ENCODE measurements at places on chromosomes 12 and 14. TPM values are rescaled to one million over a fixed set of nuclear protein-coding genes. Genes with fewer than 3 reads are reported as not detected.

DNA sequence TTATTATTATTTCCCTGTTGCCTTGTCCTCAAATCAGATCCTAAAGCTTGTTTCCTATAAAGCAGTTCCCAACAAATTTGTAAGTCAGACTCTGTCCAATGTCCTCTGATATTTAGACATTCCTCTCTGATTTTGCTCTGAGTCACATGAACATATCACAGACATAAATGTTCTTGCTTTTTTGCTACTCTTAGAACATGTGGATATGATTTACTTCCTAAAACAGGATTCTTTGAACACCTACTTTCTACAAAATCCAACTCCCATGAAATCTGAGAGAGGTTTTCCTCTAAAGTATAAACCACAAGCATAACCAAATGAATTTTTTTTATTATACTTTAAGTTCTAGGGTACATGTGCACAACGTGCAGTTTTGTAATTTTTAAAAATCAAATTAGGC, 181.3 kb upstream of the SLC38A2 start:
- no peaks in the 10 kb centered on the region for H3K27me3 ChIP-seq
- H3K36me3 ChIP-seq = no peaks in the 10 kb centered on the region
- DNase-seq = peak; percentile 40
- peak overlapping the region; percentile 99 for H3K27ac ChIP-seq
- no peak overlapping the region for H3K4me3 ChIP-seq

- no peak for DNase-seq
- H3K36me3 ChIP-seq = no peaks in the 10 kb centered on the region
- no peak overlapping the region for H3K27ac ChIP-seq
- peaks cover 2% of the 10 kb centered on the region for H3K27me3 ChIP-seq
- no peaks in the 10 kb centered on the region for H3K4me1 ChIP-seq
These were observed 67.0 kb downstream of the SDR9C7 start for GRCh38 chr12:56867216-56867615.

DNA sequence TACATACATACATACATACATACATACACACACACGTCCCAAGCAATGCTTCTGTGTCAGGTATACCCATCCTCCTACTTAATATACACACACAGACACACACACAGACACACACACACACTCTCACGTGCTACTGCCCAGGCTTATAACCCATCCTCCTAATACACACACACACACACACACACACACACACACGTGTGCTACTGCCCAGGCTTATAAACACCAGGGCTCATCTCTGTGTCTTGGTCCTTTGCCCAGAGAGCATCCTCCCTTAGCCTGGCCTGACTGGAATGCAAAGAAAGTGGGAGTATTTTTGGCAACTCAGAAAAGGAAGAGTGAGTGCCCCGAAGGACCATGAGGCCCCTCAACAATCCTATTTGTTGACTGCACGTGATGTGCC, 129.0 kb downstream of the RBM19 start:
- H3K27me3 ChIP-seq = no peaks in the 10 kb centered on the region
- no peaks in the 10 kb centered on the region for H3K36me3 ChIP-seq
- H3K4me1 ChIP-seq = no peaks in the 10 kb centered on the region
- no peak overlapping the region for H3K4me3 ChIP-seq

- H3K36me3 ChIP-seq = peaks cover 46% of the 10 kb centered on the region
- H3K4me1 ChIP-seq = peaks cover 5% of the 10 kb centered on the region
- no peak overlapping the region for H3K27ac ChIP-seq
- no peak overlapping the region for H3K4me3 ChIP-seq
- peak; percentile 66 for DNase-seq
These were observed 69.9 kb downstream of the RAD52 start for GRCh38 chr12:879641-880040.

DNA sequence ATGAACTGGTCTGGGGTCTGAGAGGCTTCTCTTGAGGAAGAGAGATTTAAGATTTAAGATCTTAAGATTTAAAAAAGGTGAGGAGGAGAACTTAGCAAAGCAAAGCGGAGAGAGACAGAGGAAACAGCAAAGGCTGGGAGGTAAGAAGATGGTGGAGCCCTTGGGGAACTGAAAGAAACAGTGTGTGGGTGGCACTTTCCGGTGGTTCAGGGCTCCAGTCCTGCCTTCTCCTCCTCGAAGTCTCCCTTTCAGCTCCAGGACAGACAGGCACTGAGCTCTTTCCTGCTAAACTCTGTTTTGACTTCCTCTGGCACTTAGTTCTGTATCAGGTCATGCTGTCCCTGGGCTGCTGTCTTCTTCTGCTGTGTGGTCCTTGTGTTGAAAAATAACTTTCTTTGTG, 298.7 kb upstream of the SRRM4 start:
- no peaks in the 10 kb centered on the region for H3K4me1 ChIP-seq
- H3K36me3 ChIP-seq = no peaks in the 10 kb centered on the region
- H3K27ac ChIP-seq = no peak overlapping the region
- H3K27me3 ChIP-seq = no peaks in the 10 kb centered on the region
- no peak for DNase-seq

LPAR5 gene
- total RNA-seq = 0.89 TPM

DNA sequence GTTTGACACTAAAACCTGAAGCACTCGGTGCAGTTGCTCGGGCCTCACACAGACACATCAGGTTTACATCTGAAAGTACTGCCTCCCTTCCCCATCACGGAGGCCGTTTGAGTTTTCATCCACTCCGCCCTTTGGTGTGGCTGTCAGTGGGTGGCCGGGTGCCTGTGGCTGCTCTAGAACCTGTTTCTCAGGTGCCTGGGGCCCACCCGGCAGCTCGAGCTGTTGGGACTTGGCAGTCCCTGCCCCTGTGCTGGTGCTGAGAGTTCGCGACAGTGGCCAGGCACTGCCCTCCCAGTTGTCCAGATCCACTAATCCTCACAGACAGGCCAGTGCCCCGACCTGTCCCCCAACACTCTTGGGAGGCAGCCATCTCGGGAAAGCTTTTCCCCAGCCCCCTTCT, 22.4 kb downstream of the XRCC3 start:
- peaks cover 31% of the 10 kb centered on the region for H3K36me3 ChIP-seq
- H3K27me3 ChIP-seq = no peaks in the 10 kb centered on the region
- H3K4me3 ChIP-seq = no peak overlapping the region

ITGB7 gene
- total RNA-seq = 1.3 TPM

GRCh38 chr12:96437171-96437445, 36.9 kb upstream of the CDK17 start:
- H3K36me3 ChIP-seq = no peaks in the 10 kb centered on the region
- H3K27ac ChIP-seq = no peak overlapping the region
- DNase-seq = no peak
- H3K27me3 ChIP-seq = no peaks in the 10 kb centered on the region

TUNAR gene
- total RNA-seq = 0.50 TPM

TSPAN19 gene
- total RNA-seq = not detected

- DNase-seq = no peak
- no peaks in the 10 kb centered on the region for H3K36me3 ChIP-seq
- no peak overlapping the region for H3K4me3 ChIP-seq
- H3K27ac ChIP-seq = no peak overlapping the region
- peaks cover 7% of the 10 kb centered on the region for H3K4me1 ChIP-seq
- no peaks in the 10 kb centered on the region for H3K27me3 ChIP-seq
These were observed 343.2 kb downstream of the ZFP36L1 start for GRCh38 chr14:68449561-68450181.

GRCh38 chr14:24329736-24330135, 5.1 kb downstream of the ADCY4 start:
- peaks cover 16% of the 10 kb centered on the region for H3K4me1 ChIP-seq
- no peak overlapping the region for H3K4me3 ChIP-seq
- DNase-seq = no peak

CAPZA3 gene
- total RNA-seq = not detected

DNA sequence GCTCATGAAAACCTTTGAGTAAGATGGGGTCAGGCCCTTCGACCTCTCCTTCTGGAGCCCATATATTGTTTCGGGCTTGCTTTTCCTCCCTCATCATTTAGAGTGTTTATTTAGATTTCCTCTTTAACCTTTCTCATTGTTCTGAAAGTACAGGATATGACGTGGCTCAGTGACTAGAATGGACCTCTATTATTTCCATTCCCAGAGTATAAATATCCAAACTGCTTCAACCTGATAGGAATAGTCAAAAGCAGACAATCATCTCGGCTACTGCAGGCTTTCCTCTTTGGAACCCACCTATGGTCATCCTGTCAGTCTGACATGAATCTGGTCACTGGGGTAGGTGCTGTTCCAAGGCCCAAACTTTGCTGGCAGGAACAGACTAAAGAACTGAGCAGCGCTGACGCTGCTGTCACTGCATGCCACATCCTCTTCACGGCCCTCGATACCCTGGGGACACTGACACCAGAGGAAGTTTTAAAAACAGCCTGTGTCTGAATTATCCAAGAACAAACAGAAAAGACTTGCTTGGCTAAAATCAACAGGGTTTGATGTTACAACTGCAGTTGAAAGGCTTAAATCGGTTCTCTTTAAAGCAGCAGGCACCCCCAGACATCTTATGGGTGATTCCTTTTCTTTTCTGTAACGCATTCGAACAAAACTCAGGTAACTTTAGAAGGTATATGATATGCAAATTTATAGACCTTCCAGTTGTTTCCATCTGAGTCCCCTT, 5.0 kb upstream of the DDX47 start:
- H3K27ac ChIP-seq = peak overlapping the region; percentile 90
- no peak for DNase-seq
- H3K4me1 ChIP-seq = peaks cover 36% of the 10 kb centered on the region

SLC25A47 gene
- total RNA-seq = not detected

- H3K27ac ChIP-seq = peak overlapping the region; percentile 82
- peaks cover 14% of the 10 kb centered on the region for H3K36me3 ChIP-seq
- no peaks in the 10 kb centered on the region for H3K27me3 ChIP-seq
- H3K4me1 ChIP-seq = peaks cover 42% of the 10 kb centered on the region
These were observed 15.0 kb downstream of the CSRP2 start for GRCh38 chr12:76863837-76864236.

GRCh38 chr12:84757978-84758377, 154.6 kb downstream of the SLC6A15 start:
- DNase-seq = peak; percentile 59
- H3K4me1 ChIP-seq = peaks cover 1% of the 10 kb centered on the region
- H3K27ac ChIP-seq = no peak overlapping the region
- H3K27me3 ChIP-seq = no peaks in the 10 kb centered on the region

GRCh38 chr12:79452906-79453305, 237.9 kb downstream of the PAWR start:
- H3K36me3 ChIP-seq = no peaks in the 10 kb centered on the region
- no peak overlapping the region for H3K4me3 ChIP-seq
- no peak for DNase-seq
- no peaks in the 10 kb centered on the region for H3K27me3 ChIP-seq
- peaks cover 26% of the 10 kb centered on the region for H3K4me1 ChIP-seq

KRT75 gene
- total RNA-seq = not detected

GRCh38 chr12:70691018-70691672, 53.9 kb upstream of the PTPRB start:
- no peak overlapping the region for H3K4me3 ChIP-seq
- H3K4me1 ChIP-seq = peaks cover 10% of the 10 kb centered on the region
- no peaks in the 10 kb centered on the region for H3K36me3 ChIP-seq
- no peaks in the 10 kb centered on the region for H3K27me3 ChIP-seq
- peak; percentile 89 for DNase-seq
- H3K27ac ChIP-seq = peak overlapping the region; percentile 47

DNA sequence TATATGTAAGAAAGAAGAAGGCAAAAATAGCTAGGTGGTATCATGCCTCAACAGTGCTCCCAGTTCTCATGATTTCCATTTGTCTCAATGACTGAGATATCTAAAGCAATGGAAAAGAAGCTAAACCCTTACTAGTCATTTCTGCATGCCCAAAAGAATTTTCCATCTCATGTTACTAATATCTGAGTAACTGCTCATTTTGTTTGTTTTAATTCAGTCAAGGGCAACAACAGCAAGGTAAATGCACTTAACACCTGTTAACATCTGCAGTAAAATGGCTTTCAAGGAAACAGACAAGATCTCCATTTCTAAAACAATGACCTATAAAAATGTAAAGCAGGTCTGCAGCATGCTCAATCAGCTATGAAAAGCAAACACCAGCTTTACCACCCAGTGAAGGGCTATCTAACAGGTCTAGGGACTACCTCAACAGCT, 19.4 kb upstream of the SELPLG start:
- no peak overlapping the region for H3K4me3 ChIP-seq
- H3K36me3 ChIP-seq = peaks cover 61% of the 10 kb centered on the region
- H3K27me3 ChIP-seq = no peaks in the 10 kb centered on the region

GRCh38 chr14:31122921-31123320, 84.7 kb downstream of the HECTD1 start:
- H3K27ac ChIP-seq = no peak overlapping the region
- peaks cover 44% of the 10 kb centered on the region for H3K36me3 ChIP-seq
- no peak for DNase-seq
- H3K4me1 ChIP-seq = no peaks in the 10 kb centered on the region
- no peaks in the 10 kb centered on the region for H3K27me3 ChIP-seq
- no peak overlapping the region for H3K4me3 ChIP-seq

DNA sequence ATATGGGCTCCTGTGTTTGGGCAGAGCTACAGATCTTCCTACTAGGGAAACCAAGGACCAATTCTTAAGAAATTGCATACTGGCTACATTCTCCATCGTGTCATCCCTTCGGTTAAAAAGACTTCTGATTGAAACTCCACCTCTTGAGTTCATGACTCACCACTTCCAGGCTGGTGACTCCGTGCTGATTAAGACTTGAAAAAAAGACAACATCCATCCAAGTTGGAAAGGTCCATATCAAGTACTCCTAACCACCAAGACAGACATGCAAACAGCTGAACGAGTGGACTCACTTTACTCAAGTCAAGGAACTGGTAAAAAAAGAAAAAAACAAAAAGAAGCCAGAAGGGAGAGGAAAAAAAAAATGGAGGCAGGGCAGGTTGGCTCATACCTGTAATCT, 63.4 kb downstream of the APOBEC1 start:
- no peak overlapping the region for H3K4me3 ChIP-seq
- no peaks in the 10 kb centered on the region for H3K4me1 ChIP-seq
- no peak overlapping the region for H3K27ac ChIP-seq
- no peak for DNase-seq
- no peaks in the 10 kb centered on the region for H3K36me3 ChIP-seq

DNA sequence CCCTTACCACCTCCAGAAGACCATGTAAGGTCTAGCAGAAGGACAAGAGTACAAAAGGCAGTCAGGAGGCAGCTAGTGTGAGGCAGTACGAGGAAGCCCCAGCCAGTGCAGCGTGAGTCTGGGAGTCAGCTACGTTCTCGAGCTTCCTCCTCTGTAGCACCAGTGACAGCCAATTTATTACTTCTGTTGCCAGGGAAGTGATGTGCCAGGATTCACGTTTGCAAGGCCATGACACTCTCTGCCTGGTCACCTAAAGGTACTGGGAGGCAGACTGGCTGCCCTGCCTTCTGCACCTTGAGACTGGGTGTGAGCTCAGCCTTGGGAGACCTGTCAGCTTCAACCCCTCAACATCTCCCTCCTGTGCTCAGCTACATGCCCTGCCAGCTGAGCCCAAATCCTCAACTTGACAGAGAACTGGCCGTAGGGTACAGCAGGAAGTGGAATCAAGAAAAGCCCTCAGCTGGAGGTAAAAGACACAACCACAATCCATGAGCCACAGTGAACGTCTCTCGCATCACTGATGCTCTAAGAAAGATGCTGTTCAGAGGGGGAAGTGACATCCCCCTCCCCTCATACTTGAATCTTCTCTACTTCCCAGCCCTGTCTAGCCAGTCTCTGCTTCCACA, 182.5 kb upstream of the RGS6 start:
- H3K4me1 ChIP-seq = peaks cover 6% of the 10 kb centered on the region
- no peaks in the 10 kb centered on the region for H3K27me3 ChIP-seq
- no peak overlapping the region for H3K4me3 ChIP-seq
- no peak overlapping the region for H3K27ac ChIP-seq

- H3K36me3 ChIP-seq = no peaks in the 10 kb centered on the region
- no peaks in the 10 kb centered on the region for H3K4me1 ChIP-seq
- peaks cover 7% of the 10 kb centered on the region for H3K27me3 ChIP-seq
- H3K27ac ChIP-seq = no peak overlapping the region
These were observed 83.8 kb upstream of the HOXC13 start for GRCh38 chr12:53854701-53855316.

- no peaks in the 10 kb centered on the region for H3K36me3 ChIP-seq
- no peak overlapping the region for H3K4me3 ChIP-seq
- H3K27ac ChIP-seq = no peak overlapping the region
- DNase-seq = no peak
These were observed 17.3 kb downstream of the GALC start for GRCh38 chr14:87975636-87976035.
